Stimulated activated CD4-positive, alpha-beta T cell treated with anti-CD3 and anti-CD28 coated beads, Interleukin-2, amount 100 ng/mL, for 48 hours (primary cell): ENCODE measurements at places on chromosomes 16 and 17.

DNA sequence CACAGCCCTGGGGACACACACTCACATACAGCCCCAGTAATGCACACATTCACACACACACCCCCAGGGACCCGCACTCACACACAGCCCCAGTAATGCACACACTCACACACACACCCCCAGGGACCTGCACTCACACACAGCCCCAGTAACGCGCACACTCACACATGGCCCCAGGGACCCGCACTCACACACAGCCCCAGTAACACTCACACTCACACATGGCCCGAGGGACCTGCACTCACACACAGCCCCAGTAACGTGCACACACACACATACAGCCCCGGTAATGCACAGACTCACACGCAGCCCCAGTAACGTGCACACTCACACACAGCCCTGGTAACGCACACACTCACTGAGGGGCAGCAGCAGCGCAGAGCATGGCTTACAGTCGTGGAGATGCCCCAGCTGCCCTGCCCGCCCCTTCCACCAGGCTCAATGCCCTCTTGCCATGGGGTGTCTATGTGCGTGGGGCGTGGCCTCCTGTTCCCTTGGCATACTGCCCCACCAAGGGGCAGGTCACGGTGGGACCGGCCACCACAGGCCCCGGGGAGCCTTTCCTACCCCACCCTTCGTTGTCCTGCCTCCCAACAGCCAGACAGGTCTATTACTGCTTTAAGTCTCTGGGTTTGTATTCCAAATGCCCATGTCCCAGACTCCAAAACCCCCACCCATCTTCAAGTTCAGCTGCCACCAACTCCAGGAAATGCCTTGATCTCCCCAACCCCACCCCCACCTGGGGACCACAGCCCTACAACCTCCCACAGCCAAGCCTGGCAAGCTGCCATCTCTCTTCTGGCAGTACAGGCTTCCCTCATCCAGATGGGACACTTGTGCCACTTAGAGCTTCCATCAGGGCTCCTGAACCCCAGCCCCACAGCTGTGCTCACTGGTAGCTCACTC lies 2.7 kb downstream of the CCDC102A start:
- DNase-seq, result no peak

DNA sequence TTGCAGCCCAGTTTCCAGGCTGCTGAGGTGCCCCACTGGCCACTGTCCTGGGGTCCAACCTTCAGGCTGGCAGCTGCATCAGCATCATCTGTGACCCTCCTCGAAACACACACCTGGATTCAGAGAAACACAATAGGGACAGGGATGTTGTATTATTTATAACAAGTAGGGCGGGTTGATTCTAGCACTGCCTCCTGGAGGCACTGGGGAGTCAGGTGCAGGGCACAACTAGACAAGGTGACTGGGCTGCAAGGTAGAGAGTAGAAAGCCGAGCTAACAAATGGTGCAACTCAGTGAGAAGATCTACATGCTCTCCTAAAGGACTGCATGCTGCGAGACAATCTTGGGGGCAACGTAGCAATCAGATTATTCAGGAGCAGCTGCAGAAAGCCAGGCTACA lies 317.3 kb downstream of the SLC39A11 start:
- DNase-seq, result no peak

- DNase-seq, result no peak
Measured at GRCh38 chr16:72202014-72202413, 30.1 kb upstream of the PMFBP1 start.

GRCh38 chr16:31382485-31383161 lies 10.5 kb upstream of the ITGAD start:
- DNase-seq, result peak; percentile 68

DNA sequence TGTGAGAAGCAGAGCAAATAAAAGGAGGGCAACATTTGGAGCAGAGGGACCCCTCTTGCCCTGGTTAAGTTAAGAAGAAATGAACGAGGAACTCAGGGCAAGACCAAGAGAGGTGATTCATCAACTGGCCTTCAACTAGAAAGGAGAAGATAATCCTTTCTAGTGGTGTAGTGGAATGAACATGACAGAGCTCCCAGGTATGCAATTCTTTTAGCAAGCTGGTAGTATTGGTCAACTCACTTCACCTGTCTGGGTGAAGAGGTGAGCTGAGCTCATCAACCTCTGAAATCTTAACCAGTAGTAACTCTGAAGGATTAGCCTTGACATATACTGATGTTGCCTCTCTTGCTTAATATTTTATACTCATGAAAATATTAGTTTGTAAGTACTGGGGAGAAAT lies 1024.7 kb upstream of the GOT2 start:
- DNase-seq, result no peak

- DNase-seq, result no peak
Measured at GRCh38 chr16:70276392-70276791, 12.9 kb downstream of the AARS1 start.

DNA sequence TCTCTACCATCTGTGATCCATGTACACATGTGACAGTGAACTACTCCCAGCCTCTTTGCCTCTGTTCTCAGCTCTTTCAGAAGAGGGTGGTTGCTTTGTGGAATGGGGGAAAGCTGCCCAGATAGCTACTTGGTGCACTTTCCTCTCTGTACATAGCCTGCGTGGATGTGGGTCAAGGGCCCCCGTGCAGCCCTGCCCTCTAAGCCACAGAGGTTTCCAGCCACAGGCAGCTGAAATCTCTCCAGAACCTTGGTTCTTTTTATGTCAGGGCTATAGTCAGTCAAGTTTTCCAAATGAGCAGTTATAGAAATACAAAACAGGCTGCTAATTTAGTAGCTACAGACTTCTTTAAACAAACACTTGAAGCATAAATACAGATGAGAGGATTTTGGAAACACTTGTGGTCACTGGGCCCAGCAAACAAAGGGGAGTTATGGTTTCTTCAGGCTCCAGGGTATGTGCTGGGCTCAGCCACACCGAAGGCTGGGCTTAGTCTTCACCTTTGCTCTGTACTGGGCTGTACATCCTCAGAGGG lies 199.7 kb upstream of the ASIC2 start:
- no peak for DNase-seq

DNA sequence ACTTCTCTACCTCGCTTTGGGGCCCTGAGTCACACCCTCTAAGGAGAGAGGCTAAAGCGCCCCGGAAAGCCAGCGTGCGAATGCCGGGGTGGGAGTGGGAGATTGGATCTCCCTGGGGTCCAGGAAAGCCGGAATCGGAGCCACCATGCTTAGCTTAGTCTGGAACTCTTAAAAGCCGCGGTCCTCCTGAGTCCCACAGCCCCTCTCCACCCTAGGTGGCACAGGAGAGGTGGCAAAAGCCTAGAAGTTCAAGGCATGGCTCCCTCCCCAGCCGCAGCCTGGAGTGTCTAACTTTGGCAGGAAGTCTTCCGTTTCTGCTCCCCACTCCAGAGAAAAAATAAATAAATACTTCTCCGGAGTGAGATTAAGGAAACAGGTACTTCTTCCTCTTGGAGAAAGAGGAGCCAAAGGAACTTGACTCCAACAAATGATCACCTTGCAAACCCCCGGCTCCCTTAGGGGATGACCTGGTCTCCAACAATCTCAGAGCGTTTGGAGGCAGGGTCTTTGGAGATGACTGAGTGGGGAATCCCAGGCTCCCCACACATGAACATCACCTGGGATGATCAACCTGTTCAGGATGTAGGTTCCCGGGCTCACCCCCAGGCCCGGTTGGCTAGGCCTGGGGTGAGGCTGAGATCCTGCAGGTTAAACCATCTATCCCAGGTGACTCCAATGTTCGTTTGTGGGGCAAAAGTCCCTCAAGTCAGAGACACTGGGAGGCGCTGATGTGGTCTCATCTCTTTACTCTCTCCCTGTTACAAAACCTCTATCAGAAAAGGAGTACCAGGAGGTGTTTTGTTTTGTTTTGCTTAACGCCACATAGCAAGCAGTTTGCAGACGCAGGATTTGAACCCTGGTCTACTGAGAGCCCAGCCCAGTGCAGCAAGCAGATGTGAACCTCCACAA lies 2.9 kb downstream of the CIITA start:
- no peak for DNase-seq

GRCh38 chr17:7133424-7133823 lies 18.8 kb upstream of the ASGR2 start:
- peak; percentile 13 for DNase-seq

DNA sequence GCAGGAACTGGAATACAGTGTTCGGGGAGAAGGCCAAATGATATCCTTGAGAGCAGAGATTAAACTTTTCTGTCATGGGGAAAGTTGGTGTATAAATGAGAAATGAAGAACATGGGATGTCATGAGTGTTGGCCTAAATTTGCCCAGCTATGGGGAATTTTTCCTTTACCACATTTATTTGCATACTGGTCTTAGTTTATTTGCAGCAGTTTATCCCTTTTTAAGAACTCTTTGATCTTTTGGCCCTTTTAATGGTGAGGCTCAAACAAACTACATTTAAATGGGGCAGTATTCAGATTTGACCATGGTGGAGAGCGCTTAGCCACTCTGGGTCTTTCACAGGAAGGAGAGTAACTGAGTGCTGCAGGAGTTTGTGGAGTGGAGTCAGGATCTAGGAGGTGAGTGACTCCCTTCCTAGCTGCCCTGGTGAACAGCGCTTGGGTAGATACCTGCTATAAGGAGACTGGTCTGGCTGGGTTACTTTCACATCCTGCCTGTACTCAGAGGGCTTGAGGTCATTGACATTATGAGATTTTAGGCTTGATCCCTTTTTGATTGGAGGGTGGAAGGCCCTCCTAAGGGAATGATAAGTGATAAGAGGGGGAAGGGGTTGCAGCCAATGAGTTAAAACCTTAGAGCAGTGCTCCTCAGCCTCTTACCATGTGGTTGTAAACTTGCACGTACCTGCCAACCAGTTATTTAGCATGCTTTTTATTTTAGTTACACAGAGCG lies 10.7 kb downstream of the PYCARD start:
- DNase-seq, result no peak

DNA sequence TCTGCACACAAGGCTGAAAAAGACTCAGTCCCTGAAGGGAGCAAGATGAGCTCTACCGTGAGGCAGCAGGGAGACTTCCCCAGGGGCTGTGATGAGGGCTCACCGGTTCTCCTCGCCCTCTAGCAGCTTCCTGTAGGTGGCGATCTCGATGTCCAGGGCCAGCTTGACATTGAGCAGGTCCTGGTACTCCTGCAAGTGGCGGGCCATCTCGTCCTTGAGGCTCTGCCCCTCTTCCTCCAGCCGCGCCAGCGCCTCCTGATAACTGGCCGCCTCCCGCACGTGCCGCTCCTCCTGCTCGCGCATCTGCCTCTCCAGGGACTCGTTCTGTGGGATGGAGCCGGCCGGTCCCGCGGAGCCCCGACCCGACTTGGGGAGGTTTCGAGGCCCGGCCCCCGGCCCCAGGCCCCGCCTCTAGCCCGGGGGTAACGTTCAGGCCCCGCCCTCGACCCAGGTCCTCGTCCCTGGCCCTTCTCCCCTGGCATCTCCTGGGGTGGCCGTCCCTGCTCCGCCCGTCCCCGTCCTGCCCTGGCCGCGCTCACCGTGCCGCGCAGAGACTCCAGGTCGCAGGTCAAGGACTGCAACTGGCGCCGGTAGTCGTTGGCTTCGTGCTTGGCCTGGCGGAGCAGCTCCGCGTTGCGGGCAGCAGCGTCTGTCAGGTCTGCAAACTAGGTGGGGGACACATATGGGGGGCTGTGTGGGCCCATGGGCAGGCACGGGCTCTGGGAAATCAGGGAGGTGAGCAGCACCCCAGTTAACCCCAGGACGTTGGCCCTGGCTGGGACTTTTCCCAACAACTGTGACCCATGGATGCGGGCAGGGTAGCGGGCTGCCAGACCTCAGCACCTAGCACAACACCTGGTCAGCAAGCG lies 3.9 kb downstream of the GFAP start:
- peak; percentile 40 for DNase-seq

GRCh38 chr17:17506893-17507464 lies 10.8 kb upstream of the RASD1 start:
- DNase-seq, result no peak
